Natural killer cell treated with Interleukin-12 subunit alpha and Interleukin-12 subunit beta and Interleukin-15 and Interleukin-18, amount 100 ng/mL, for 72 hours (primary cell): ENCODE measurements at places on chromosomes 2 and 18.

GRCh38 chr18:41969881-41970280 lies 14.8 kb downstream of the PIK3C3 start:
- no peak for DNase-seq

DNA sequence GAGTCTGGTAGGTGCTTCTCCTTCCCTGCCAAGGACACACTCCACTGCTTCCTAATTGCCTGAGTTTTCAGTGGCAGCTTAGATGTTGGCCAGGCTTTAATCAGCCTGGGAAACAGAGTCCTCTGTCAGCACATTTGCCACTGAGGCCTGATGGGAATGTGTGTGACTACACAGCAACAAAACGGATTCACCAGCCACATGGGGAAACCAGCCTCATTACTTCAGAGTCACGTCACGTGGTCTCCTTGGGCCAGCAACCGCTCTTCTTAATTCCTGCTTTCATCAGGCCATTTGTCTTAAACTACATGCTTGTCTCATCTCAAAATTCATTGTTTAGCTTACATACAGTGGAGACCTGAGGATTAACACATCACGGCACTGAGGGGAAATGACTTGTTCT lies 93.9 kb upstream of the LTBP1 start:
- DNase-seq = no peak

GRCh38 chr2:188668017-188668680 lies 306.0 kb upstream of the COL3A1 start:
- DNase-seq = no peak

DNA sequence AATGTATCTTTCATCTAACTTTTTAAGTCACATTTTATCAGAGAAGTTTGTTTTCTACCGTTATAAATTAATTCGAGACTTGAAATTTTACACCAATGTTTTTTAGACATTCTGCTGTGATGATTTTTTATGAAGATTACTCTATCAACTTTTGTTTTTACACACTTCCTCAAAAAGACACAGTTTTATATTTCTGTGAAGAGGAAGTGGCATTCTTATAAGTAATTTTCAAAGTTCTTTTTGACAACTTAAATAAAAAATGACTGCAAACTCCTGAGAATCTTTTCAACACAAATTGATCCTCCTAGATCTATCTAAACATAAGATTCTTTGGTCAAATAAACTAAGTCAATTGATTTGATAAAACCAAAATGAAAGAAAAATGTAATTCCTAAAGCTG lies 13.7 kb downstream of the ANKRD44 start:
- no peak for DNase-seq

DNA sequence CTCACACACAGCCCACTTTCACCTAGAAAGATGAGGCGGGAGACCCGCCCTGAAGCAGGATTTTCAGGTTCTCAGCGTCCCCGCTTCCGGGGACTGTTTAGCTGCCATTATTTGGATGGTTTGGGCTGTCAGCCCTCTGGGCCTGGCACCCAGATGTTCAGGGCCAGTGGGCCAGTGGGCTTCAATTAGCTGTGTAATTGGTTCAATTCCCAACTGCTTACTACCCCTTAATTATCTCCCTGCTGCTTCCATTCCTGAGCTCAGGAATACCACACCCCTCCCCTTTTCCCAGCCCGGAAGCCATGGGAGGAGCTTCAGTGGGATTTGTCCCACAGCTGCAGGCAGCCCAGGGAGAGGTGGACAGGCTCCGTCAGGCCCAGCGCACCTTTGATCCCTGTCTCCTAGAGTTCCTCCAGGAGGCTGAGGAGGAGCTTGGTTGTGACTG lies 114.1 kb upstream of the MYCN start:
- DNase-seq = no peak
